ENCODE measurements at places on chromosomes 6 and 20.

GRCh38 chr20:1946762-1947534 lies 46.9 kb downstream of the PDYN start:
- no peak for DNase-seq

DNA sequence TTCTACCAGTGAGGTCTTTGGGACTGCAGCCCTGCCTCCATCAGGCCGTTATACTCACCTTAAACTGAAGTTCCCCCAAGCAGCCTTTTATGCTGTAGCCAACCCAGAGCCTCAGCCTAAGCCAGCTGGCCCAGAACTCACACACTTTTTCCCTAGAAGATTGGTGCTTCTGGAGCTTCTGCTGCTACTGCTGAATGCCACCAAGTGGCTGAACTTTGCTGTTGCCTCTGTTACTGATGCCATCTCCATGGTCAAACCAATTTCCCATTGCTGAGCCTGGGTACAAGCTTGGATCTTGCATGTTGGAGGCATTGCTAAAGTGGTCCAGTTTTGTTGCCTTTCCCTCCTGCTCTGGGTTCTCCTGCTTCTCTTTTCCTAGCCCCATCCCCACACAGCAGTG lies 15.0 kb upstream of the TBX18 start:
- no peak for DNase-seq

- DNase-seq: no peak
Observed at GRCh38 chr6:136089876-136090275, 160.2 kb downstream of the MTFR2 start.

DNA sequence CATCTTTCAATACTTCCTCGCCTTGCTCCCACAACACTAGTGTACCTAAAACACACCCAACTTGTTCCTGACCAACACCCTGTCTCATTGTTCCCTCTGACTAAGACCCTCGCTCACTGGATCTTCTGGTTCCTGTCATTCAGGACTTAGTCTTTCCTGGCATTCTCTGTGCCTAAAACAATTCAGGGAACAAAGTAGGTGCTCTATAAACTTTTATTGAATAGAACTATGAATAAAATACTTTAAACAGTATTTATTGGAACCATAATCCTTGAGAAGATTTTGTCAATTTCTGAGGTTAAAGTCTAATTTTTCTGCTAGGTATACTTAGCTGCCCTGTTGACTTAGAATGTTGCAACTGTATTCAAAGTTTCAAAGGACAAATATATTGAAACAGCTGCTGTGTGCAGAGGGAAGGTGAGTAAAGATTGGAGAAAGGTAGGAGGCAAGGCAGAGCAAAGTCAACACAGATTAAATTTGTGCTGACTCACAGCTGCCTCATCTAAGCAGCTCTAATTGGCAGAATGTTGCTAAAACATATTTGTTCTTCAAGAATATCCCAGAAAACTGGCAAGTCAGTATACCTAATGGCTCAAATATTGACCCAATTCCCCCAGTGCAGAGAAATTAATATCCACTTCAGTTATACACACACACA lies 37.6 kb downstream of the GSTA2 start:
- no peak for DNase-seq

DNA sequence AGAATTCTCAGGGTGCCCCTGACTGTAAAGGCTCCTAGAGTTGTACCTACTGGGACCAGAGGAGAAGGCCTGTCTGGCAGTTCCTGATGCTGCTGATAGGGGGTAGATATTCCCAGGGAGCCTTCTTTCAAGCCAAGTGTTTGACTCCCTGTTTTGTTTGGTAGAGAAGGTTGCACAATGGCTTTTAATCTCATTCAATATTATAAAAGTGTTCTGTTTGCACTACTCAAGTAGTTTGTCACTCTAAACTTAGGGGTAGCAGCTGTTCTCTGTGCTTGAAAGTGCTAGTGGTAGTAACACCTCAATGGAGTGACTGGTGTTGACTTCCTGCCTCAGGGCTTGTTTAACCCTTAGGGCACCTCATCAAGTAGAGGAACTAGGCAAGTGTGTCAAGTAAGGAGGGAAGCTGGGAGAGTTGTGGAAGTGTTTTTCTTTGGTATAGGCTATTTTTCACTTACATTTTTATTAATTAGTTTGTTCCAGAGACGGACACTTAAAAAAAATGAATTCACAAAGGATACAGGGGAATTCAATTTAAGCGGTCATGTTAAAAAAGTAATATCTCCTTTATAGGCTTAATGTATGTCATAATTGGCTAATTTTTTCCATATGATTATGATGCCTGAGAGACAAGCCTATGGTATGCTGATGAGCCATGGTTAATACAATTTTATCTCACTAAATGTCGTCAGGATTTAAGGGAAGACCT lies 38.1 kb downstream of the BICRAL start:
- DNase-seq: no peak

DNA sequence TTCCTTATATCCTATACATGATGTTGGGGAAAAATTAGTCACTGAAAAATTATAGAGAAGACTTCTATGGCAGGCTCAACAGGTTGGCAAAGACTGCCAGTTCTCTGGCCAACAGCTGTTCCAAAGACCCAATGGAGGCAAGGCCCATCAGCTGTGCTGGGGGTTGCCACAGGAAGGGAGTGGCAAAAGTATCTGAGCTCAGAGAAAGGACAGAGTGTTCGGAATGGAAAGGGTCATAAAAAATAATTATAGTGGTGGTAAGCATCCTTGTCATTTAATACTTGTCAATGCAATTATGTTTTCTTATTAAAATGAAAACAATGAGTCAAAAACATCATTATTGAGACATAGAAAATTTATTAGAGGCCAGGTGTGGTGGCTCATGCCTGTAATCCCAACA lies 36.1 kb downstream of the FASTKD5 start:
- no peak for DNase-seq

- no peak for DNase-seq
Observed at GRCh38 chr20:19403549-19403948, 191.1 kb downstream of the SLC24A3 start.

GRCh38 chr6:7750197-7750596 lies 24.3 kb downstream of the BMP6 start:
- DNase-seq: no peak

DNA sequence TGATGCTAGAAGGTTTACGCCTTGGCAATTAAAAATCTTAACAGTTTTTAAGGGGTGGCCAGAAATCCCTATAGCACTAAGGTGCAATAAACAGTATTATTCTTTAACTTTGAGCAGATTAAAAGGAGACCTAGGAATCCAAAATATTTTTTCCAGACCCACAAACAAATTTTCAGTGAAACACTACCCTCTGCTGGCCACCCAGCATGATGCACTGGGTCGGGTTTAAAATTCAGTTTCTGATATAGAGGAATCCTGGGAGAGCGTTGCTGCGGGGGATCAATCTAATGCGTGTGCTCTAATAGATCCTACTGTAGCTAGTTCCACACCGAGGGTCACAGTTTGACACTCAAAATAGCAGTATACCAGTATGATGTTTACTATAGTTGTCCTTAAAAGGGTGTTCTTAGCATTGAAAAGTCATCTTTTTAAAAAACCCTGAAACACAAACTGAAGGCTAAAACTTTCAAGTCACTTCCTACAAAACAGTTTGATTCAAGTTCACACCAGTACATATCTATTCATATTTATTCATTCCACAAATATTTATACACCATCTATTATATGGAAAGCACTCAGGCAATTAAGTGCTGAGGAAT lies 10.2 kb downstream of the UBE3D start:
- DNase-seq: no peak

All from stimulated activated CD4-positive, alpha-beta T cell treated with anti-CD3 and anti-CD28 coated beads, Interleukin-1b, Interleukin-23, amount 100 ng/mL, for 24 hours (primary cell).